Body of pancreas (tissue), 4 donors: ENCODE measurements at places on chromosomes 3 and 15. TPM values are rescaled to one million over a fixed set of nuclear protein-coding genes. Genes with fewer than 3 reads are reported as not detected.
A peak's percentile ranks its signal among the peaks of the same experiment; 100 is the strongest.

The CLN6 gene
- 21.1 TPM for total RNA-seq

The MNS1 gene
- total RNA-seq: 1.6 TPM

DNA sequence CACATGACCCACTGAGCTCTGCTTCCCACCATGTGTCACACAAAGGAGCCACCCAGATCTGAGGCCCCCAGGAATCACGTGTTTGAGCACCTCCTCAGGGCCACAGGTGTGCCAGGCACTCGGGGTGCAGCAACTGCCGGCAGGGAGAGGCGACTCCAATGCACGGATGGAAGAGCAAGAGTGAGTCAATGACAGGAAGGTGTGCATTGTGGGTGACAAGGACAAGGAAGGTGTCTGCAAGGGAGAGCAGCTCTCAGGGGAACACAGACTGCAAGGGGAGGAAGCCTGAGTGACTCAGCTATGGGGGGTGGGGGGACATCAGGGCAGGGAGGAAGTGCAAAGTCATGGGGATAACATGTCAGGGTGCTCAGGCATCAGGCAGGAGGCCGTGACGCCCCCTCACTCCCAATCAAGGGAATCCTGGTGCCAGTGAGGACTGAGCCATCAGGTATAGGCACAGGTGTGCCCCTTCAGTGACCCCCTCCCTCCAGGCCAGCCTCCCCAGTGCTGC, 67.4 kb downstream of the NUP210 start:
- H3K4me1 ChIP-seq: no peaks in the 10 kb centered on the region
- no peak overlapping the region for H3K4me3 ChIP-seq
- no peak overlapping the region for H3K27ac ChIP-seq
- no peak for DNase-seq

DNA sequence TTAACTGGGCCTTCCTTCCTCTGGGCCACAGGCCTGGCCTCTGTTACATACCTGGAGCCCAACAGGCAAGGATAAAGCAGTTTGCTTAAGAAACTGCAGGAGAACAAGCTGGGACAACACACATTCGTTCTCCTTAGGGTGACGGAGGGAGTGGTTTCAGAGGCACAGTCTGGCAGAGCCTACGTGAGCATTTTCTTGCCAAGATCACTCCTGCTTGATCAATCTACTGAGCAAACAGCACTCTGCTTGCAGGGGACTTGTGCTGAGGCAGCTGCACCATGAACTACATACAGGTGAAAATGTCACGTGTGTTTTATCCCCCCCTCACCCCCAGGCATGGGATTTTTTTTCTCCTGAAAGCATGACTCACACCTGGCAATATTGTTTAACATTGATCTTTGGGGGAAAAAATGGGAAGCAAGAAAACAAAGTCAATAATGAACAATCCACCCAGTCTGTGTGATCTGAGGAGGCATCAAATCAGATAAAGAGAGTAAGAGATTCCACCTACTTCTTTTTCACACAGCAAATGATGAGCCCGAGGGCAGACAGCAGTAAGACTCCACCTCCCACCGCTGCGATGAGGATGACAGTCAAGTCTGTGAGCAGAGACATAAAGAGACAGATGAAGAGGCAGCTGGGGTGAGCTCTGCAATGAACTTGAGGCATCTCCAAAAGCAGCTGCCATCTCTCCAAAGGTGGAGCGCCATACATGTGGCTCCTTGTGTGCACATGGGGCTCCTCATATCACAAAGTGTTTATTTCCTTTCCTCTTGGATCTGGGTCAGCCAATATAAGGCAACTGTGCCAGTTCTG, 57.4 kb downstream of the CDCP1 start:
- H3K36me3 ChIP-seq: no peaks in the 10 kb centered on the region
- H3K4me1 ChIP-seq: peaks cover 29% of the 10 kb centered on the region
- no peak overlapping the region for H3K4me3 ChIP-seq
- H3K27me3 ChIP-seq: no peaks in the 10 kb centered on the region
- DNase-seq: peak; percentile 94

The STAB1 gene
- total RNA-seq: 55.3 TPM

DNA sequence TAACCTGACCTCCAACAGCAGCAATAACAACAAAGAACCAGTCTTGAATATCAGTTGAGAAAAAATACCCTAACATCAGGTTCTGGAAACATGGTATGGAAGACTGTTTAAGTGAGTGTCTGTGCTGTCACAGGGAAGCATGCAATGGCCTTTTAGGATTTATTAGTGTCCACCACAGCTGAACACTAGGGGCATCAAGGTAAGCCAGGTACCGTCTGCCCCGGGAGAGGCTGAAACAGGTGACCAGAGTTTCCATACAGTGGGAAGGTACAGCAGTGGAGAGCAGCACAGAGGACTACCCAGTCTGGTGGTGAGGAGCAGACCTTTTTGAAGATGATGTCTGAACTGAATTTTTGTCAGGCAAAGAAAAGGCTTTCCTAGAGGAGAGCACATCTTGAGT, 18.4 kb downstream of the ZDHHC23 start:
- H3K36me3 ChIP-seq: no peaks in the 10 kb centered on the region
- no peak for DNase-seq
- H3K4me3 ChIP-seq: no peak overlapping the region

The IGSF10 gene
- 0.99 TPM for total RNA-seq

The SLC9A9 gene
- total RNA-seq: 1.6 TPM

The BUB1B gene
- total RNA-seq: not detected

The NANOGP8 gene
- total RNA-seq: not detected

GRCh38 chr3:104190681-104191080, 1176.0 kb upstream of the ALCAM start:
- no peak for DNase-seq
- H3K4me3 ChIP-seq: no peak overlapping the region
- no peak overlapping the region for H3K27ac ChIP-seq
- H3K27me3 ChIP-seq: no peaks in the 10 kb centered on the region

GRCh38 chr3:107588217-107588616, 65.5 kb downstream of the BBX start:
- H3K27me3 ChIP-seq: no peaks in the 10 kb centered on the region
- peaks cover 10% of the 10 kb centered on the region for H3K4me1 ChIP-seq
- no peak overlapping the region for H3K4me3 ChIP-seq
- no peak overlapping the region for H3K27ac ChIP-seq
- H3K36me3 ChIP-seq: no peaks in the 10 kb centered on the region
- no peak for DNase-seq

The MYRIP gene
- total RNA-seq: 12.5 TPM

DNA sequence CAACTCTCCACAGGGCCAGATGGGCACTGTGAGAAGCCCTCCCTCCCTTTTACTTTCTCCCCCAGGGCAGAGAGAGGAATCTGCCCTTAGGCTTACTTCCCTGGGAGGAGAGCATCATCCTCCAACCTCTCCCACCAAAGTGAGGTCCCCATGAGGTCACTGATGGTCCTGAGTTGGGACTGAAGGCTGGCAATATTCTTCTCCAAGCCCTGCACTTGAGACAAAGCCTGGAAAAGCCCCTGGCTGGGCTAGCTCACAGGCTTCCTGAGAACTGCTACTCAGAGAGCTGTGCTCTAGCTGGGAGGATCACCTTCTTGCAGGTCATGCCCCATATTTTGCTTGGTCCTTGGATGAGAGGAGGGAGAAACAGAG, 110.0 kb upstream of the MEF2A start:
- DNase-seq: no peak
- H3K4me3 ChIP-seq: no peak overlapping the region
- peaks cover 14% of the 10 kb centered on the region for H3K4me1 ChIP-seq
- no peak overlapping the region for H3K27ac ChIP-seq
- H3K36me3 ChIP-seq: no peaks in the 10 kb centered on the region
- H3K27me3 ChIP-seq: no peaks in the 10 kb centered on the region

GRCh38 chr3:61518590-61518989, 42.8 kb upstream of the PTPRG start:
- no peak for DNase-seq
- no peak overlapping the region for H3K4me3 ChIP-seq
- no peaks in the 10 kb centered on the region for H3K27me3 ChIP-seq
- H3K4me1 ChIP-seq: no peaks in the 10 kb centered on the region

The C15orf40 gene
- 9.3 TPM for total RNA-seq

DNA sequence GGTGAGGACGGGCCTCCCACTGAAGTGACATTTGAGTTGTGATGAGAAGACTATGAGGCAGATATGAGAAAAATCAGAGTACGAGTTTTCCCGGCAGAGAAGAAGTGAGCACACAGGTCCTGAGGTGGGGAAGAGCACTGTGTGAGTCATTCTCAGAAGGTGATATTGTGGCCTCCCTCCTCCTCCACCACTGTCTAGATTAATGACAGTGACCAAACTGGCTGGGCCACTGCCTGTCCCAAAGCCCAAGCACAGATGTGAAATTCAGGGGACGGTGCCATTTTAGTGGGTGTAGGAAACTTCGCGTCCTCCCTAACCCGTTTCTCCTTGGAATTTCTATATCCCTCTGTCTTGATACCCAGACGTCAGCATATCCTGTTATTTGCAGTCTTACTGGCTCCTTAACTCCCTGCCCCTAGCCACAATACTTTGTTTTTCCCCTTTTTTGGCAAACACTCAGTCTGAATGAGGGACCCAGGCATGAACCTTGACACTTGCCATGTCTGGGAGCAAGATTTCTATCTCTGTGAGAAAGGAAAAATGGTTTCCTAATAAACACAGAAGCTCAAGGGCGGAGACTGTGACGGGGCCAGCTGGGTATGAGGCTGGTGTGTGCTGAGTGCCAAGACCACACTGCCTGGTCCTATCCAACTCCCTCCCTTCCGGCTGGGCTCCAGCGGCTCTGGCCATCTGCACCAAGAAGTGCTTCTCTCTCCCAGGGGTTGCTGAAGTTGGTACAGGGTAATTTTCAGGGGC, 15.2 kb downstream of the PRICKLE2 start:
- H3K4me1 ChIP-seq: peaks cover 9% of the 10 kb centered on the region
- H3K27ac ChIP-seq: no peak overlapping the region
- H3K36me3 ChIP-seq: no peaks in the 10 kb centered on the region

The SLC28A2 gene
- total RNA-seq: 2.3 TPM

- H3K27ac ChIP-seq: no peak overlapping the region
- H3K4me1 ChIP-seq: no peaks in the 10 kb centered on the region
- DNase-seq: no peak
- H3K36me3 ChIP-seq: no peaks in the 10 kb centered on the region
Measured at GRCh38 chr3:55647670-55648069, 160.6 kb upstream of the WNT5A start.
